ENCODE measurements at places on chromosomes 7 and 10. TPM values are rescaled to one million over a fixed set of nuclear protein-coding genes. Genes with fewer than 3 reads are reported as not detected.

The ANXA11 gene
- 427 TPM for total RNA-seq

GRCh38 chr7:13466874-13467547, 522.5 kb downstream of the ETV1 start:
- DNase-seq = no peak

DNA sequence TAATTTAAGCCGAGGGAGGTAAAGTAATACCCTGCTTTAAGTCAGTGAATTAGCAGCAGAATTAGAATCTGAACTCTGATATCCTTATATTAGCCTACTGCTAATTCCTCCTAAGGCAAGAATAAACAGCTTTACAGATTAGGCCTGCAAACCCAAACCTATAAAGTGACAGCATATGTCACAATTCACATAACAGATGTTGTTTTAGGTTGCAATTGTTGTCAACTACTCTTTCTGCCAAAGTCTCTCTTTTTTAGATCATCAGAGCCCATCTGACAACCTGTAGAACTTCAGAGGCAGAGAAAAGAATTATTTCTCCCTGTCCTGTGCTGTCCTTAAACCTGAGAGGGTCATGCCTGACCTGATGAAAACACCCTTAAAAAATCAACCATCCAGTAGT, 167.2 kb downstream of the PRKG1 start:
- DNase-seq = no peak

The FEZF1 gene
- total RNA-seq = not detected

The PON3 gene
- 5.6 TPM for total RNA-seq

The GATA3 gene
- 0.27 TPM for total RNA-seq

The DYDC2 gene
- total RNA-seq = not detected

DNA sequence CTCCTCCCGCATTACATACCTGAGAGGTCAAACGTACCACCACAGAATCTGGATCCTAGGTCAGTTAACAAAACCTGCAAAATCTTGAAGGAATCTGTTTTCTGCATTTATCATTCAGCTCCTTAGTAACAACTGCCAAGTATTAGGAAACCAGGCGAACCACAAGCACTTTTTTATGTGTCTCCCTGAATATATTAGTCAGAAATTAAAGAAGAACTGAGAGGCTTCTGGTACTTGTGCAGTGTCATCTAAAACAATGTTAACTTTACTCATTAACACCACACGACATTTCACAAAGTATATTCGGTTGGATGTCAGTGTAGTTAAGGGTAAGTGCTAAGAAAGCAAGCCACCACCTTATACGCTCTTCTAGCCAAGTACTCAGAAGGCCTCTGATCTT, 2.5 kb downstream of the CCDC6 start:
- no peak for DNase-seq

The PDZD8 gene
- 61.3 TPM for total RNA-seq

DNA sequence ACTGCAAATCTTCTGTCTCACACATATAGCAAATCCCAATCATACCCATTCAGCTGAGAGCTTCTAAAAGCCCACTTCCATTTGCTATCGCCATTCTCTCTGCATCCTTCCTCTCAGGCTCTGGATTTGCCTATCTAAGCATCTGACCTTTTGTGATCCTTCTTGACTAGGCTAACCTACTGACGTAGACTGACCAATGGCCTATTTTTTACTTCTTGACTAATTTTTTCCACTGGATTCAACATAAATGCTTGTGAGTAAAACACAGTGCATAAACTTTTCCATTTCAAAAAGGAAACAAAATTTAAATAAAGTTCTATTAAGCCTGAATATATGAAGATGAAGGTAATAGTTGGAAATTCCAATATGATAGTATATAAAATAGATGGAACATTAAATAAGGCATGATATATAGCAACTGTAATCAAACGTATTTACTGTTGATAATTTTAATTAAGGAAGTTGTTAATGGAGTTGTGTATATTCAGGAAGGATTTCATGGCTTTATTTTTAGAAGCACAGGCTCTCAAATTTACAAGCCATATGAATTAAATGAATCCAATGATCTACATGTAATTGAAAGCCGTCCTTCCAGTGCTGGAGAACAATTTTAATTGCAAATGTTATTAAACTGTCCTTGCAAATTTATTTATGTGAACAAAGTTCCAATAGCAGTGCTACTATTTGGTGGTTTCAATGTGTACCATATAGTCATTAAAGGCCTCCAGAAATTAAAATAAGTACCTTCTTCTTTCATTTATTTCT, 918.4 kb downstream of the SORCS3 start:
- no peak for DNase-seq

GRCh38 chr7:127587663-127588018, 570 bp upstream of the ARF5 start:
- peak; percentile 33 for DNase-seq

DNA sequence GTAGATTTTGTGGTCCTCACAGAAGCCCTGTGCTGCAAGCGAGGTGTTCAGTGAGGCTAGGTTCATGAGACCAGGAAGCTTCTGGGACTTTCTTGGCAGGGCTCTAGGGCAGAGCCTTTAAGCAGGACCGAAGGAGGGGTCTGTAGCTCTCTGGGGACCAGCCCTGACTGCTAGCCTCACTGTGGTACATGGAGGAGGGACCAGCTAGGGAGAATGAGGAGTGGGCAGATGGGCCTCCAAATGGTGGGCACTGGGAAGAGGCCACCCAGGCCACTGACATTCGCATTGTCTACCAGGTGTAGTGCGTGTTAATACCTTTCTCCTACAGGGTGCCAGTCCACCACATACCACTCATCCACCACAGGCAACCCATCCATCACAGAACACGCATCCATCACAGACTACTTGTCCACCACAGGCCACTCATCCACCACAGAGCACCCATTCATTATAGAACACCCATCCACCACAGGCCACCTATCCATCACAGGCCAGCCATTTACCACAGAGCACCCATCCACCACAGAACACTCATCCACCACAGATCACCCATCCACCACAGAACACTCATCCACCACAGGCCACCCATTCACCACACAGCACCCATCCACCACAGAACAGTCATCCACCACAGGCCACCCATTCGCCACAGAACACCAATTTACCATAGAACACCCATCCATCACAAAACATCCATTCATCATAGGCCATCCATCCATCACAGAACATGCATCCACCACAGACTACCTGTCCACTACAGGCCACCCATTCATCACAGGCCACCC, 31.6 kb upstream of the ZNF488 start:
- no peak for DNase-seq
